ENCODE measurements at places on chromosomes 2 and 18.

DNA sequence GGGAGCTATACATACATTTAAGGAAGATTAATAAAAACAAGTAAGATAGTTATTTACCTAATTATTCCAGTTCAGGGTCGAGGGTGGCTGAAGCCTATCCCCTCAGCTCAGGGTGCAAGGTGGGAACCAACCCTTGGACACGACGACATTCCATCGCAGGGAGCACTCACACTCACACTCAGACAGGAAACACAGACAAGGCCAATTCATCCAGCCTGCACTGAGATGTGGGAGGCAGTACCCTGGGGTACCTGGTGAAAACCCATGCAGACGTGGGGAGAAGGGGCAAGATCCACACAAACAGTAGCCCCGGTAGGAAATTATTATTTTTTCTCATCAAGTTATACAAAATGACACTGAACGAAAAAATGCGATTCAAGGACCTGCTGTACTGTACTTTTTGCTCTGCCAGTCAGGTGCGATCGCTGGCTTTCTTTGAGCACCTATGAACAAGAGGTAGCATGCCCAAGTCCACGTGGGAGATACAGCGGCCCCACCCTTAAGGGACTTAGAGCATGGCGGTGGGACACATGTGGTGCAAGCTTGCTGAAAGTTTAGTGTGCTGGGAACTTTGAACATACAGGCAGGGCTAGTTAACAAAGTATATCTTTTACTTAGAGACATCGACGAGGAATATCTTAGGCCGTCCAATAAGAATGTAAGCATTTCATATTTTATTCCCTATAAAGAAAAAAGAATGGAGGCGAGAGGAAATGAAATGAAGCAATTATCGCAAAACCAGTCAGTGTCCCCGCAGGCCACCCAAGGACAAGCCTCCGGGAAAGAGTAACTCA lies 624 bp downstream of the METTL8 start:
- DNase-seq, result no peak

DNA sequence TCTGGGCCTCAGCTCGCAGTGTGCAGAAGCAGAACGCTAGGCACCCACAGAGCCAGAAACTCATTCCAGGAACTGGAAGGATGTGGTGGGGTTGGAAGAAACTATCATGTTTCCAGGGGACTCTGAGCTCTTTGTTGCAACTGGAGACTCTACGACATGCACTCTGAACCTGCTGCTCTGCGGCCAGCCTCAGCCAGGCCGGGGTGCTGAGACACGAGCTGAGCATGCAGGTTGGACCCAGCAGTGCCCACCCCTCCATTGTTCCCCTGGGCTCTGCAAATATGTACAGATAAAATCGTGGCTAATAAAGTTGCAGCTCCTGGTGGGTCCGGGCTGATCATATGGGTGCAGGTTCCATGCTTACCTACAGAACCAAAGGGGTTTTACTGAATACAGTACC lies 37.6 kb upstream of the ARL4C start:
- DNase-seq, result no peak

DNA sequence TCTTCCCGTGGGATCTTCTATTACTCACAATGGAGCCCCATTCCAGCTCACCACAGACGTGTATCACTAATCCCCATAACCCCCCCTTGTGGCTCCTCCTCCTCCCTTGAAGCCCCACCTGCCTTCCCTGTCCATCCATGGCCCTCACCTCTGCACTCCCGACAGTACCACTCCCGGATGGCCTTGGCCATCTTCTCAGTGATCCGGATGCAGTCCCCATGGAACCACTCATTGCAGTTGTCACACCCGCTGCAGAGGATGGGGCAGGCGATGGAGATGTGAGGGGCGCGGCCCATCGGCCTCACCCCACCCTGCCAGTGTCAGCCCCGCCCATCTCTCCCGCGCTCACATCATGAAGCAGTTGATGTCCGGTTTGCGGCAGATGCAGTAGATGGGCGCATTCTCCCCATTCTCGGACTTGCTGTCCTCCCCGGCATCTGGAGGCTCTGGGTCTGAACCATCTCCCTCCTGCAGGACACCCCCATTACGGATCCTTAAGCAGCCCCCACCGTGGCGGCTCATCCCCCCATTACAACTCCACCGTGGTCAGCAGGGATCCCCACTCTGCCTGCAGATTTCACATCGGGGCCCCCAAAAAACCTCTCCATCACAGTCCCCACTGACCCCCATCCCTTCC lies 983 bp downstream of the CXXC1 start:
- DNase-seq, result no peak

DNA sequence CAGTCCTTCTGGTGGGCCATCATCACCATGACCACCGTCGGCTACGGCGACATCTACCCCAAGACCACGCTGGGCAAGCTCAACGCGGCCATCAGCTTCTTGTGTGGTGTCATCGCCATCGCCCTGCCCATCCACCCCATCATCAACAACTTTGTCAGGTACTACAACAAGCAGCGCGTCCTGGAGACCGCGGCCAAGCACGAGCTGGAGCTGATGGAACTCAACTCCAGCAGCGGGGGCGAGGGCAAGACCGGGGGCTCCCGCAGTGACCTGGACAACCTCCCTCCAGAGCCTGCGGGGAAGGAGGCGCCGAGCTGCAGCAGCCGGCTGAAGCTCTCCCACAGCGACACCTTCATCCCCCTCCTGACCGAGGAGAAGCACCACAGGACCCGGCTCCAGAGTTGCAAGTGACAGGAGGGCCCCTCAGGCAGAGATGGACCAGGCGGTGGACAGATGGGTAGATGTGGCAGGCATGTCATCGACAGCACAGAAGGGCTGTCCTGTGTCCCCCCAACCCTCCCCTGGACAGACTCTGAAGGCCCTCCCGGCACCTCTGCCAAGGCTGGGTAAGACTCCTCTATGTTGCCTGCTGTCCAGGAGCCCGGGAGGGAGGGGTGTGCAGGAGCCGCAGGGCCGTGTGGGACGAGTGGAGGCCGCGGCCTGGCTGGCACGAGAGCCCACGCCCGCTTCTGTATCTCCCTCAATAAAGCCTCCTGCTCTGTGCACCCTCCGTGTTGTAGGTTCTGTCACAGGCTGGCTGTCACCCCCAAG lies 2.0 kb downstream of the KCNF1 start:
- no peak for DNase-seq

- DNase-seq, result no peak
Measured at GRCh38 chr18:56888978-56889377, 237.8 kb downstream of the WDR7 start.

DNA sequence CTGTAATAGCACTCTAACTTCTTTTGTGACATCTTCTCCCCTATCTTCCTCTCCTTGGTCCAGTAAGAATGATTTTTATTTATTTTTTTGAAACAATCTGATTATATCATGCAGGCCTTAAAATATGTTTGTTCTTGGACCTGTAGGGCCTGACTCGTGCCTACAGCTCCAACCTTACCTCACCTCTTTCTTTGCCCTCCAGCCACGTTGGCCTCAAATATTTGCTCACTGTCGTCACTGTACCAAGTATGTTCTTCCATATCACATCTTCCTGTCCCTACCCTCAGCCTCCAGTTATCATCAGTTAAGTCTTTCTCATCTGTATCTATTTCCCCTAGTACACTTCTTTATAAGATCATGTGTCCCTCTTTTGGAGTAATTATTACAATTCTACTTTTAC lies 125.5 kb downstream of the CDH7 start:
- DNase-seq, result no peak

- no peak for DNase-seq
Measured at GRCh38 chr18:34114996-34115395, 109.7 kb downstream of the NOL4 start.

DNA sequence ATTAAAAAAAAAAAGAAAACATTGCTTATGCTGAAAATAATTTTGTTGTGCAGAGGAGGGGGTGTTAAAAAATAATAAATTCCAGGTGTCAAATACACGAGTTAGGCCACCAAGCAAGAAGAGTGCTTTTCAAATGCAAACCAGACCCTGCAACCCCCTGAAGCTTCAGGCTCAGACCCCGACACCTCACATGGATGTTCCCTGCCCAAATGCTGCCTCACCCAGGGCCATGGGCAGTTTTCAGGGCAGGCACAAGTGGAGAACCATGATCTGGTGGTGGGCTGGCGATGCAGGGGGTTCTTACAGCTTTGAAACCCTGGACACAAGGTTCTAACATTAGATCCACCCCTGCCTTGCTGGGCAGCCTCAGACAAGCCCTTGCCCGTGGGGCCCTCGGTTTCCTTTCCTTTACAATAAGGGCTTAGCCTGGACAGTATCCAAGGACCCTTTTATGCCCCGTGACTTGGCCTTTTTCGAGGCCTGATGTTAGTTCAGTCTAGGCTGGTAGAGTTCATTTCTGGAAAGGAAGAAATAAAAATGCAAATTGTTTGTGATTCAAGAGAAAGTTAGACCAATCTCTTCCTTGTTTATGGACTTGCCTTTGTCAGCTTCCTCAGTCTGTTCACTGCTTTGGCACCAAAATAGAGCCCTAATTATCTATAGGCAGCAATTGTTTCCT lies 168.7 kb downstream of the DDX1 start:
- no peak for DNase-seq

DNA sequence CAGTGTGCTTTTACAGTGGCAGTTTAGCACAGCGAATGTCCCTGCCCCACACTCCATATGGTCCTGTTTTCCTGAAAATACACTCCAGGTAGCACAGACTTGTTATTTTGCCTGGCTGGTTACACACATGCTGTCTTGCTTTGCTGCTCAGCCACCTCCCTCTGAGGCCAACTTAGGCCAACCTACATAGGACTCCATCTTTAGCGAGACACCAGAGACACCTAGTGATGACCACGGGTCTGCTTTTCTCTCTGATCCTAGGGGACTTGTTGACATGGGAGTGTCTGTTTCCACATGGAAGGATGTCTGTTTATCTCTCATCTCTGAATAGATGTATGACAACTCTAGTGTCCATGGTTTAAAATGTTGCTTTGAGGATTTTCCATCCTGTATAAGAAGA lies 43.3 kb downstream of the PLEKHB2 start:
- DNase-seq, result no peak

DNA sequence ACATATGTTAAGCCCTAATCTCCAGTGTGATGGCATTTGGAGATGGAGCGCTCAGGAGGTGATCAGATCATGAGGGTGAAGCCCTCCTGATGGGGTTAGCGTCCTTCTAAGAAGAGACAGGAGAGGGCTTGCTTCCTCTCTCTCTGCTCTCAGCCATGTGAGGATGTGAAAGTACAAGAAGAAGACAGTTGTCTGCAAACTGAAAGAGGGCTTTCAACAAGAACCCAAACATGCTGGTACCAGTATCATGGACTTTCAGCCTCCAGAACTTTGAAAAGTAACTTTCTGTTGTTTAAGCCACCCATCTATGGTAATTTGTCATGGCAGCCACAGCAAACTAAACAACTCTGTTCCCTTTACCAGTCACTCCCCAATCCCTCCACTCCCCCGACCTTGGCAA lies 47.4 kb downstream of the CACNB4 start:
- no peak for DNase-seq

DNA sequence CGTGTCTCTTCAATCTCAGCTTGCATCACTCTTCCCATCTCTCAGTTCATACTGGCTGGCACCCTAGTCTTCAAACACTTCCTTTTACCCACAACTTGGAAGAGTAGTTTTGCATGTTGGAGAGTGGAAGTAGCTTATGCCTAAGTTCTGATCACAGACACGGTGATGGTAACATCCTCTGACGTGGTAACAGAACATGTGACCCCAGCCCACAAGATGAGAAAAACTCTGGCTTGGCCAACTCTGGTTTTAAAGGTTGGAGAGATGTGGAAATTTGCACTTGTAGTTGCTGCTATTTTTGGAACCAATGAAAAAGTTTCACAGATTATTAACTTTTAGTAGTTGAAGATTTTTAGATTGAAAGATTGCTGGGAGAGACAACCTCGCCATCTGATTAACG lies 155.4 kb upstream of the SLC35G4 start:
- DNase-seq, result no peak

DNA sequence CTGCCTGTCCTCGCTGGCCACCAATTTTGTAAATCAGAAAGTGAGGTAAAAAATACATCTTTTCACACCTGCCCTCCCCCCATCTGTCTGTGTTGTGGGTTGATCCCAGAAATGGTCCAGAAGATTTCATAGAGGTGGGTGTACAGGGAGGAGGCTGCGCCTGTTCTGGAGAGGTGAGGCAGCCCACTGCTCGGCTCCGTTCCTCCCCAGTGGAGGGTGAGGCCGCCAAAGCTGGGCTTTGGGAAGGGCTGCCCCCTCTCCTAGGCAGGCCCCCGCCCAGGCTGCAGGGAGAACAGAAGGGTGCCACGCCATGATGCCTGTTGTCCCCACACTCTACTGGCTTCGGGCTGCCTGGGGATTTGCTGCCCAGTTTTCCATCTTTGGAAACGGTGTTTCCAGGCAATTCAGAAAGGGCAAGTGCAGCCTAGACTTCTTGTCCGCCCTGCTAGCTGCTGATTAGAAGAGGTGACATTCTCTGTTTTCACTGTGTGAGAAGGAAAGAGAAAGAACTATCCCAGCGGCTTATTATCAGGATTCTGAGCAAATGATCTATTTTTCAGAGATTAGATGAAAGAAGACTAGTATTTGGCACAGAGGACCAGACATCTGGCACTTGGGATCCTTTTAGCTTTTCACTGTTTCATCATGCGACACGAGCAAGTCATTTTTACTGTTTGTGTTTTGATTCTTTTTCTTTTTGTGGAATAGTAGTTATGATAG lies 18.7 kb downstream of the SMARCAL1 start:
- DNase-seq, result no peak

DNA sequence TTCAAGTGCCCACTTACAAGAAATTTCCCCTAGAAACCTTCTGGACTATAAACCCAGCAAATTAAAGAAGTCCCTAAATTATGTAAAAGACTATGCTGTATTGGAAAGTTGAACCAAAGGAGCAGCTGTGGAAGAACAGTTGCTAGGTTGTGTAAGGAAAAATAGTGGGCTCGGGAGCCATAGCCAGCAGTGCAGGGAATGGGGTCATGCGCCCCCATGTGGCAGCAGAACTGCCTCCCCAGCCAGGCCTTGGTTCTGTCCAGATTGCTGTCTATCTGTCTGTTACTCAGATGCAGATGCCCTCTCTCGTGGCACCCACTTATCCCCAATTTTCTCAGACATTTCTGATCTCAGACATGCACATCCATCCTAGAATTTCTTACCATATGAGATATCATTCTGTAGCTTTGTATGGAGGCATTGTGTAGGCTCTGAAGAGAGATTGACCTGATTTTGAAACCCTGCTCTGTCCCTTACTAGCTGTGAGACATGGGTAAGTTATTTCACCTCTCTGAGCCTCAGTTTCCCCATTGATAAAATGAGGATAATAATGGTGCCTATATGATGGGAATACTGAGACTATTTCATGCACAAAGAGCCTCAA lies 258.3 kb downstream of the SS18 start:
- peak; percentile 15 for DNase-seq

GRCh38 chr2:24910245-24910644 lies 9.8 kb downstream of the ADCY3 start:
- no peak for DNase-seq

GRCh38 chr2:150640039-150640438 lies 152.6 kb upstream of the RND3 start:
- DNase-seq, result no peak

DNA sequence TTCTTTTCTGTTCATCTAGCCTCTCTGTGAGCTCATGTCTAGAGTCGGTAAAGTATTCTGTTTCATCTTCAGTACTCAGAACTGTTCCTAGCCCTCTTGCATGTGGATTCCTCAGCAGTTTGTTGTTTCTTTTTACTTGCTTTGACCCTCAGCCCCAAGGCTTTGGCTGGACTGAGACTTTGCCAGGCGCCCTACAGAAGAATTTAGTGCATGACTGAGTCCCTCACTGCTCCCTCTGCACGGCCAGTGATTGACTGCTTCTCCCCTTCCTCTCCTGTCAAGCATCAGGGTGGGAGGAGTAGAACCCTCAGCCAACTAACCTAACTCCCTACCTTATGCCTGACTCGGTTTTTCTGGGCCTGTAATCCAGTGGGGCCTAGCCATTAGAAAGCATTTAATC lies 109.8 kb downstream of the ESCO1 start:
- DNase-seq, result no peak

- DNase-seq, result no peak
Measured at GRCh38 chr18:5604778-5605177, 61.0 kb upstream of the EPB41L3 start.

Measured in smooth muscle cell of the brain vasculature (primary cell).